ENCODE measurements at places on chromosomes 3 and 15. TPM values are rescaled to one million over a fixed set of nuclear protein-coding genes. Genes with fewer than 3 reads are reported as not detected.

The SLCO2A1 gene
- not detected for total RNA-seq

DNA sequence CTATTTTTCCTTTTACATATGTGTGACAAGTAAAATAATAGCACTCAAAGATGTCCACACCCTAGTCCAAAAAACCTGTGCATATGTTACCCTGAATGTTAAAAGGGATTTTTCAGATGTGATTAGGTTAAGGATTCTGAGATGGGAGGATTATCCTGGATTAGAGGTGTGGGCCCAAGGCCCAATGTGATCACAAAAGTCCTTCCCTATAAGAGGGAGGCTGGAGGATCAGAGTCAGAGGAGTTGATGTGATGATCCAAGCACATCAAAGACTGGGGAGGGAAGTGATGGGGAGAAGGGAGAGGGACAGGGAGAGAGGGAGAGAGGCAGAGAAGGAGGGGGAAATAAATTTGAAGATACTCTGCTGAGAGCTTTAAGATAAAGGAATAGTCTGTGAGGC lies 512.6 kb downstream of the PLOD2 start:
- DNase-seq: no peak
- no peaks in the 10 kb centered on the region for H3K36me3 ChIP-seq
- no peaks in the 10 kb centered on the region for H3K4me1 ChIP-seq
- H3K27ac ChIP-seq: no peak overlapping the region

DNA sequence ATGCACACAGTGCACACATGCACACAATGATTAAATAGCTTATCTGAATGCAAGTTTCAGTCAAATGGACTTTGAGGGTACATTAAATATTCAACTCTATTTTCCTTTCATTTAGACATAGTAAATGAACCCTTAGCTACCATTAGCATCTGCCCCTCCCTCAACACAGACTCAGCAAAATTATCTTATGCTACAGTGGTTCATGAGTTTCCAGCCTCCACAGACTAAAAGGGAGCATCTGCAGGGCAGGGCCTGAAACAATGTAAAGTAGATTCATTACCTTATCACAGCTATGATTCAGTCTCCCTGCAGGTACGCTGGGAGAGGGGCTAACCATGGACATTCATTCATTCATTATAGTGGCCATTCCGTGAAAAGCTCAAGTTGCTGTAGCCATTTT lies 329.1 kb downstream of the VGLL3 start:
- no peaks in the 10 kb centered on the region for H3K4me1 ChIP-seq
- H3K27ac ChIP-seq: no peak overlapping the region
- no peaks in the 10 kb centered on the region for H3K36me3 ChIP-seq

- H3K27ac ChIP-seq: no peak overlapping the region
- no peak overlapping the region for H3K4me3 ChIP-seq
- no peaks in the 10 kb centered on the region for H3K36me3 ChIP-seq
- no peaks in the 10 kb centered on the region for H3K4me1 ChIP-seq
- no peak for DNase-seq
Measured at GRCh38 chr3:75089841-75090240, 475.4 kb upstream of the CNTN3 start.

GRCh38 chr3:135097276-135097946 lies 302.4 kb downstream of the EPHB1 start:
- no peaks in the 10 kb centered on the region for H3K36me3 ChIP-seq
- no peak overlapping the region for H3K27ac ChIP-seq
- peaks cover 2% of the 10 kb centered on the region for H3K27me3 ChIP-seq
- H3K4me1 ChIP-seq: no peaks in the 10 kb centered on the region

DNA sequence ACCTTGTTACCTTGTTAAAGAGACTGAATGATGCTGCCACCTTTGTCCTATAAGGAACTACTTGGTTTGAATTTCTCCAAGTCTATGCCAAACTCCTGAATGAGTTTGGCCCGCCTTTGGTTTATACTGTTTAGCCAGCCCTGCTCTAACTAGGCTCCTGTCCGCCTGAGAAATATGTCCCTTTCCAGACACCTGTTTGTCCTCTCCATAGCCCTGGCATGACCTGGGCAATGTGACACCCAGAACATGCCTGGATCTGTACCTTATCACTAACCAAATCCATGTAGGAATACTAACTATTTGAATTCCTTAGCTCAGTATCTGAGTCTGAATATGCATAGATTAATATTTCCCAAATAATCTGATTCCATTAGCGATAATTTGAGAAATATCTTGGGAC lies 24.4 kb upstream of the TMC3 start:
- no peak for DNase-seq
- H3K27me3 ChIP-seq: peaks cover 2% of the 10 kb centered on the region
- H3K4me3 ChIP-seq: no peak overlapping the region
- H3K36me3 ChIP-seq: no peaks in the 10 kb centered on the region
- H3K27ac ChIP-seq: no peak overlapping the region

DNA sequence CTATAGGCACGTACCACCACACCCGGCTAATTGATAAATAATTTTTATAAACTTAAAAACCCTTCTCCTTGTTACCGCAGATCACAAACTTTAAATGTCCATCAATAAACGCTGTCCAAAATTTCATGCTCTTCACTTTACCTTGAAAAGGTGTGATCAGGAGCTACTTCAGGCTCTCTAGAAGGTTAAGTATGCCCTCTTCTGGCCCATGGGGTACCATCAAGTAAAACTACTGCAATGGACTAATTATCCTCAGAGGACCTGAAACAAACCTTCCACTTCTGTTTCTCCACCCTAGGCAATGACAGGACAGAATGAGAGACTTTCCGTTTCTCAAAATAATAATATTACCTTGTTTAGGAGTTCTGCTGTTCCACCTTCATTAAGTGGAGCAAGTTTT lies 9.2 kb downstream of the LZTFL1 start:
- H3K4me1 ChIP-seq: no peaks in the 10 kb centered on the region
- H3K27ac ChIP-seq: no peak overlapping the region
- DNase-seq: no peak
- no peak overlapping the region for H3K4me3 ChIP-seq
- H3K36me3 ChIP-seq: peaks cover 12% of the 10 kb centered on the region
- no peaks in the 10 kb centered on the region for H3K27me3 ChIP-seq

DNA sequence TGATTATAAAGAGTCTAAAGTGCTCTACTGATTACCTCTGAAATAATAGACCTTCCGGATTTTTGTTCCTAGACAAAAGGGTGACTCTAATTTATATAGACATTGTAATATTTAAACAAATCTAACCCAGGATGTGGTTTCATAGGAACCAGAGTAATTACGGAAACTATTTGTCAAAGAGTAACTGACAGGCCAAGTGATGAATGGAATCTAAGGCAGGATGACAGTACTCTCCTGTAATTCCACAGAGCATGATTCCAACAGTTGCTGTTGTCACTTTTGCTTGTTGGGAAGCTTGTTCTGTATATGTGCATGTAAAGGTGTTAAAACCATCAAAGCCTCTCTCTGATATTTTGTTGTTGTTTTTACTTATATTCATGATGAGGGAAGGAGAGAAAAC lies 1141.0 kb downstream of the IGSF11 start:
- no peaks in the 10 kb centered on the region for H3K27me3 ChIP-seq
- no peaks in the 10 kb centered on the region for H3K4me1 ChIP-seq
- no peak overlapping the region for H3K4me3 ChIP-seq
- no peak for DNase-seq
- H3K36me3 ChIP-seq: no peaks in the 10 kb centered on the region

DNA sequence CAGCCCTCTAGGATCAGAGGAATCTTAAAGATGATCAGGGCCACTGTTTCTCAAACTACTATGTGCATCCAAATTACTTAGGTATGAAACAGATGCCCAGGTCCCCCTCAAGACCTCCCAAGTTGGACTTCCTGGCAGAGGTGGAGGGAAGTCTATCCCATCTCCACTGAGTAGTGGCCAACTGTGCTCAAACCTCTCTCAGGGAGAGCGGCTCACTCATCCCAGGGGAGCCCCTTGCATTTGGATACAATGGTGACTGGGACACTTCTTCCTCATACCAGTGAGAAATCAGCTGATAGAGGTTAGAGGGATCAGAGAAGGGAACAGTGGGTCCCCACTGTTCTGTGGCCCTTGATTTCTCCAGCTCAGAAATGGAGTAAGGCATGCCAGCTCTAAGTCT lies 8.7 kb upstream of the WNT7A start:
- H3K4me3 ChIP-seq: no peak overlapping the region
- no peak for DNase-seq
- H3K27ac ChIP-seq: no peak overlapping the region
- H3K4me1 ChIP-seq: peaks cover 8% of the 10 kb centered on the region
- no peaks in the 10 kb centered on the region for H3K36me3 ChIP-seq

DNA sequence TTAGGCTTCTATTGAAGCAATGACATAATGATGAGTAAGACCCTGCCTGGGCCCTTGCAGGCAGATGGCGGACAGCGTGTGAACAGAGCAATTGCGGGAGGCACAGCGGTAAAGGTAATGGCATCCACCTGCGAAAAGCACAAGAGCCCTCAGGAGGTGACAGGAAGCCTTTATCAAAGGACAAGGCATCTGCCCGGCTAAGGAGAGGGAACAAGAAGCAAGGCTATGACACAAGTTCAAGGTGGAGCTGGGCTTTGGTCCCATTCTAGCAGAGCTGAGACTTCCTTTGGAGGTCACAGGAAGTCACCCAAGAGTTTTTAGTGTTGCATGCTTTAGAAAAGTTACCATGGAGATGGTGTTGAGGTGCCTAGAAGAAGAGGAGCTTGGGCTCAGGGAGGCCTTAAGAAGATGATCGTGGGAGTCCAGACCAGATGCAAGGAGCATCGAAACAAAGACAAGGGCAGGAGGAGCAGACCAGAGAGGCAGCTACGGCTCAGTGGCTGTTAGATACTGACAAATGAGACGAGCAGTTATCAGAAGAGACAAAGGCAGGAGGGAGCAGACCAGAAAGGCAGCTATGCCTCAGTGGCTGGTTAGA lies 34.5 kb downstream of the OSBPL10 start:
- H3K36me3 ChIP-seq: no peaks in the 10 kb centered on the region
- no peak for DNase-seq
- H3K4me1 ChIP-seq: no peaks in the 10 kb centered on the region
- no peak overlapping the region for H3K4me3 ChIP-seq

GRCh38 chr15:85142312-85142711 lies 160.7 kb downstream of the PDE8A start:
- H3K36me3 ChIP-seq: peaks cover 9% of the 10 kb centered on the region
- no peak for DNase-seq
- H3K27ac ChIP-seq: no peak overlapping the region
- H3K4me3 ChIP-seq: no peak overlapping the region

DNA sequence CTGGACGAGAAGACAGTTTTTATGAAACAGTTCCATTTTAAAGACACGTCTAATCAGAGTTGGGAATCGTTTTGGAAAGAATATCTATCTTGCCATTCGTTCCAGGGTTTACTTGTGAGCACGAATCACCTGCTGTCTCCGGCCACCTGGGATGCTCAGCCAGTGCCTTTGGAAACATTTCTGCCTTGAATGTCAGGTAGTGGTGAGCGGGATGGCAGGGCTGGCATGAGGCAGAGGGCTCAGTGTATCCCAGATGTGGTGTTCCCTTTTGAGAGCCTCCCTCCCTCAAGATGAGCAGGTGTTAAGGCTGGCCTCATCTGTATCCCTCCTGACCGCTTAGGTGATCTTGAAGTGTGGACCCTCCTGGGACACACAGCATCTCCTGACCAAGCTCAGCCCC lies 47.9 kb upstream of the PLXNA1 start:
- H3K36me3 ChIP-seq: no peaks in the 10 kb centered on the region
- H3K4me3 ChIP-seq: no peak overlapping the region
- H3K4me1 ChIP-seq: no peaks in the 10 kb centered on the region
- H3K27me3 ChIP-seq: no peaks in the 10 kb centered on the region

GRCh38 chr15:33664947-33665346 lies 303.4 kb upstream of the CHRM5 start:
- H3K27ac ChIP-seq: no peak overlapping the region
- no peaks in the 10 kb centered on the region for H3K36me3 ChIP-seq
- H3K4me3 ChIP-seq: no peak overlapping the region

The C3orf38 gene
- 22.5 TPM for total RNA-seq

The MOBP gene
- not detected for total RNA-seq

- H3K27ac ChIP-seq: no peak overlapping the region
- H3K27me3 ChIP-seq: no peaks in the 10 kb centered on the region
- H3K4me3 ChIP-seq: peak overlapping the region; percentile 26
- H3K4me1 ChIP-seq: no peaks in the 10 kb centered on the region
Measured at GRCh38 chr3:103218146-103218545, 783.3 kb downstream of the ZPLD1 start.

DNA sequence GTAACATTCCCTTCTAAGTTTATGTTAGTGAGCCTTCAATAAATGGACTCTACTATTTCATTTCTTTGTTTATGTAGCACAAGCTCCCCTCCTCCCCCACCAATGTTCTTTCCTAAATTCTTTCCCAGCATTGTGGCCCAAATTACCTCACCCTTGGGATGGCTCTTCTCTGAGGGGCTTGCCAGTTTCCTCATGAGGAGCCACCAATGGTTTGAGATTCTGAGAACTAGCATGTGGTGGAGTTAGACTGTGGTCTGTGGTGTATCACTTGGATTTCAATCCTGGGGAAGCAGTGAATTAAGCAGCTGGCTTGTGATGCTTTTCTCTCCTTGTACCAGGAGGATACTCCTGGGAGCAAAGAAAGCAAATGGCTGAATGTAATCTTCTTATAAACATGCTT lies 50.0 kb upstream of the NPHP3 start:
- DNase-seq: no peak
- H3K27me3 ChIP-seq: peaks cover 7% of the 10 kb centered on the region
- H3K4me1 ChIP-seq: no peaks in the 10 kb centered on the region
- H3K36me3 ChIP-seq: peaks cover 4% of the 10 kb centered on the region

The NR2E3 gene
- total RNA-seq: not detected

GRCh38 chr3:140580746-140581145 lies 97.1 kb upstream of the TRIM42 start:
- H3K4me1 ChIP-seq: no peaks in the 10 kb centered on the region
- H3K36me3 ChIP-seq: no peaks in the 10 kb centered on the region
- no peak overlapping the region for H3K27ac ChIP-seq
- H3K27me3 ChIP-seq: peaks cover 19% of the 10 kb centered on the region
- DNase-seq: no peak

- no peaks in the 10 kb centered on the region for H3K36me3 ChIP-seq
- H3K4me3 ChIP-seq: peak overlapping the region; percentile 15
- no peak for DNase-seq
- no peaks in the 10 kb centered on the region for H3K4me1 ChIP-seq
Measured at GRCh38 chr3:106048946-106049481, 180.2 kb upstream of the CBLB start.

DNA sequence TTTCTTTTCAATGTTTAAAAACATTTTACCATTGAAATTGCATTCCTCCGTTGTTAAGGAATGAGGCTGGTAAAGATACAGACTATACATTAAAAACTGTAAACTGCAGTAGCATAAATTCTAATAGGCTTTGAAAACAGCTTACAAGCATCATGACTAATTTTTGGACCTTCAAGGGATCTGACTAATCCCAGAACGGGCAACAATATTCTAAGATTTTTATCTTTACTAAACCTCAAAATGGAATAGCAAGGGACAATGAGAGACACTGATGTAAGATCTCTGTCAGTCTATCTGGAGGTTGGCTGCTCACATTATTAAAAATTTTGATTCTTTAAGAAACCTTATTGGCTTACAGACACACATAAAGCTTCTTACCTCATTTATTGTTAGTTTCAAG lies 74.7 kb downstream of the BTD start:
- no peak for DNase-seq
- H3K36me3 ChIP-seq: peaks cover 4% of the 10 kb centered on the region
- H3K27ac ChIP-seq: no peak overlapping the region
- no peaks in the 10 kb centered on the region for H3K27me3 ChIP-seq

The SENP2 gene
- 47.1 TPM for total RNA-seq

The SLC51B gene
- total RNA-seq: not detected

The RYR3 gene
- not detected for total RNA-seq

Data from natural killer cell treated with Interleukin-12 subunit alpha and Interleukin-12 subunit beta and Interleukin-15 and Interleukin-18, amount 100 ng/mL, for 72 hours (primary cell).